ENCODE measurements at places on chromosomes 7 and 10.

- DNase-seq: no peak
Measured at GRCh38 chr7:127692200-127692599, 40.2 kb downstream of the SND1 start.

DNA sequence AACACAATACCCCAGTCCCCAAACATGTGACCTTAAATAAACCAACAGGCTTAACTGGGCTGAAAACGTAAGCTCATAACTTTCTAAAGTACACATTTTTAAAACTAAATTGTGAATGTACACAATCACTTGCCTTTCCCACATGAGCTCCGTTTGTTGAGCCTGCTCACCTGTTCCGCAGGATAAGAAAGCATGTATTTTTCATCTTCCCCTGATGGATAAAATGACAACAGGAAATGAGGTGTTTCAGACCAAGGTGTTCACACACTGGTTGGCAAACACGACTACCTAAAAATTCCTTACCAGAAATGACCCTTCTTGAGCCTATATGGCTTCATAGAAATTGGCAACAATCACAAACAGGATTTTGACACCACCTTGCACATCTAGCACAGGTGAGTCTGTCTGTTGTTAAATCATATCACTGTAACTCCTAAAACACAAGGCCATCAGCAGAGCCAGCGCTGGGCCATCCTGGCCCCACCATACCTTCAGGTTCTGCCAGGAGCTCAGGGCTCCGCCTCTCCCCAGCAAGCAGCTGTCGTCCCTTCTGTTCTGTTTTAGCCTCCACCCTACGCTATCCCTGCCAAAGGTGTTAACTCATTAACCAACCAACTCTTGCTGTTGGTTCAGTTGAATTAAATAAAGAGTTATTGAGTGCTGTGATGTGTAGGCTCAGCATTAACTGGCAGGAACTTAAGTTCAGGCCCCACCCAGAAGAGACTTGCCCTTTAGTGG, 73.6 kb upstream of the RNF32 start:
- no peak for DNase-seq

GRCh38 chr7:149564340-149565095, 66.9 kb upstream of the ZNF746 start:
- DNase-seq: no peak

DNA sequence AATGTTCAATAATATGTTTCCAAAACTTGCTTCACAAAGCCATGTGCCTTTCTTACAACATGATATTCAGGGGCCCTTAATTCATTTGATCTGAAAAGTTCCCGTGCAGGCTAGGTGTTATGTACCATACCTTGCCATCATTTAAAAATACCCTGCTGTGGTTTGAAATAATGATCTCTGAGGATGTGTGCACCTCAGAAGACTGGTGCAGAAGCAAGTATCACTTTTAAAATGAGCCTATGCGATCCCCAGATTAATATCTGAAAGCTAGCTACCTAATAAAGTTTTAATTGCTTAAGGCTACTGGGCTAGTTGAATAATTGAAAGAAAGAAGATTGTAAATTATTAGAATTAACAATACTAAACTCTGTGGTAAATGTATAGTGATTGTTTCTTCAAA, 262.4 kb downstream of the CDK14 start:
- DNase-seq: no peak

DNA sequence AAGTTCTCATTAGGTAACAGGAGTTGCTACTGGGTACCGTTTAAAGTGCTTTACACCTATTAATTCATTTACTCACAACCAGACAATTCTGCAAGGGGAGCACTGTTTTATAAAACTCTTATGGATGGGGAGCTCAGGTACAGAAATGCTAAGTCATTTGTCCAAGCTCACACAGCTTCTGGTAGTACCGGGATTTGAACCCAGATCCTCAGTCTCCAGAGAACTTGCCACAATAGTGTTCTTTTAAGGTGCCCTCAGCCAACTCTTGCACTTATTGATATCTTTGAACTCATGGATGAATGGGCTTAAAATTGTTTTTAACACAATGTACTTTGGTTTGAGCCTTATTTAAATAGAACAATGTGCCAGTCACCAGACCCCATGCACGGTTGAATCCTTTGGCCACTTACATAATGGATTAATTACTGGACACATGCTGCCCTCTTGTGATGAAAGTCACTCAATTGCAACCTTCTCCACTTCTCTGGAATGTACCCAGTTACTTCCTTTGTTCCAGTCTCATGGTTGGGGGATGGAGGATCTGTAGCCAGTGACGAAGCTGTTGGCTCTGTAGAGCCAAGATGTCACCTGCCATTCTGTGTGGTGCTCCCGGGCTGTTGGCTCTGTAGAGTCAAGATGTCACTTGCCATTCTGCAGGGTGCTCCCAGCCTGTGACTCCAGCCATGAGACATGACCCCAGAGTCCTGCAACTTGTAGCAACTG, 65.6 kb downstream of the NOD1 start:
- peak; percentile 79 for DNase-seq

GRCh38 chr7:116809636-116810266, 52.6 kb upstream of the CAPZA2 start:
- DNase-seq: peak; percentile 67

DNA sequence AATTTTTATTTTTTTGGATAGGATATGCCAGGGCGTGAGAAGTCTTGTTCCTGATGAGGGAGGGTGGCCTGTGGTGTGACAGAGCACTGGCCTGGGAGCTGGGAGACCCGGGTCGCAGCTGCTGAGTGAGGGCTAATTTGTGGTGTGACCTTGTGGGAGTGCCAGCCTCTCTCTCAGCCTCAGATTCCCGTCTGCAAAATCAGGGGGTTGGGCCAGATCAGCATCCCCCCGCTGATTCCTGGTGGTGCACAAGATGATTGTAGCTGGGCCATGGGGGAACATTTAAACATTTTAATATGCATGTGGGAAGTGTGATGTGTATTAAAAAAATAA, 14.9 kb downstream of the TSPAN15 start:
- no peak for DNase-seq

DNA sequence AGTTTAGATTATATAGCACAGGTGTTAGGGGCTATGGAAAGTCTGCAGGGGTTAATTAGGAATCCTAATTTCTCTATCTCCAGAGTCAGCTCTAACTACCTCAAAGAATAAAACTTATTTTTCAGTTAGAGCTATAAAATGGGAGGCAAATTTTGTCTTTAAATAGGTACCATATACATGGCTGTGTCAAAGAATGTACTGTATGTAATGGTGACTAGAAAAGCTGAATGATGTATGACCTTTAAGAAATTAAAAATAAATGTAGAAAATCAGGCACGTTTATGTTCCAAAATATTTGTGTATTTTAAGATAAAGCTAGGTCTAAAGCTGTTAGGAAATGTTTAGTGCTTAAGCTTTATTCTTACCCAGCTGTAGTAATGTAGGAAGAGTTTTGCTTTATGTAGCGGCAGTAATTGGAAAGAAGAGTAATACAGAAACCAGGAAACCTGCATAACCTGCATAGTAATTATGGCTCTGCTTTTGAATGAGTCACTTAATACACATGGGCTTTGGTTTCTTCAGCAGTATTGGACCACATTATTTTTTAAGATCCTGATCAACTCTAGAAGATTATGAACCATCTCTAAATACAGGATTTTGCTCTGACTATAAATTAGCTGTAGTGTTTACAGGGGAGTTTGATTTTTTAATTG, 85.0 kb downstream of the KMT2E start:
- DNase-seq: no peak

- DNase-seq: no peak
Measured at GRCh38 chr10:131577786-131578471, 266.4 kb upstream of the TCERG1L start.

DNA sequence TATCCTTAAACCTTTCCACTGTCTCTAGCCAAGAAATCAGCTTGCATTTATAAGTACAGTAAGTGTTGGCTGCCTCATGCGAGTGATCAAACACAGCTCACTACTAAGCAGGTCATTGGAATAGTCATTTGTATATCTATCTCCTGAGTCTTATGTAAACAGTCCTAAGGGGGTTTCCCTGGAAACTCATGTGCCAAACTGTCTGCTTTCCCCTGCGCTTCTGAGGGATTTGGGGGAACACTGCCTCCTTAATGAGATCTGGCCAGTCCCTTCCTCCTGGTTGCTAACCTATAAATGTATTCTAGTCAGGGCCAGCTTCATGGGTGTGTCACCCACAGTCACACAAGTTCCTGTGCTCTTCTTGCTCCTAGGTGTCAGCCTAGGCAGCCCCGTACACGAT, 133.1 kb downstream of the CD36 start:
- no peak for DNase-seq

DNA sequence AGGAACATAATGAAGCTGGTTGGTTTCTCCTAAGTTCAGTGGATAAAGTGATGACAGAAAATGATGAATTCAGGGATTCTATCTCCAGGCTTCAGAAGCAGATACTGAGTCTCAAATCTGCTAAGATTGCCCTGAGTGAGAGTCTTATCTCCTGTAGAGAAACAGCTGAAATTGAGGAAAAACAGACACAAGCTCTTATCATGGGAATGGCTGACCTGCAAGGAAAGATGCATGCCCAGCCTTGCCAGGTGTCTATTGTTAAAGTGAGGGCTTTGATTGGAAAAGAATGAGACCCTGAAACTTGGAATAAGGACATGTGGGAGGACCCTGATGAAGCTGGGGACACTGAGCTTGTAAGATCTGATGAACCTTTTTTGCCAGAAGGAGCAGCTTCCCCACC, 100.3 kb downstream of the DNAJB9 start:
- no peak for DNase-seq

Data from kidney capillary endothelial cell (primary cell).